ENCODE measurements at places on chromosomes 5 and 9.

GRCh38 chr5:32785611-32786254 lies 74.6 kb downstream of the NPR3 start:
- DNase-seq = no peak

GRCh38 chr9:17367035-17367434 lies 211.8 kb upstream of the SH3GL2 start:
- no peak for DNase-seq

DNA sequence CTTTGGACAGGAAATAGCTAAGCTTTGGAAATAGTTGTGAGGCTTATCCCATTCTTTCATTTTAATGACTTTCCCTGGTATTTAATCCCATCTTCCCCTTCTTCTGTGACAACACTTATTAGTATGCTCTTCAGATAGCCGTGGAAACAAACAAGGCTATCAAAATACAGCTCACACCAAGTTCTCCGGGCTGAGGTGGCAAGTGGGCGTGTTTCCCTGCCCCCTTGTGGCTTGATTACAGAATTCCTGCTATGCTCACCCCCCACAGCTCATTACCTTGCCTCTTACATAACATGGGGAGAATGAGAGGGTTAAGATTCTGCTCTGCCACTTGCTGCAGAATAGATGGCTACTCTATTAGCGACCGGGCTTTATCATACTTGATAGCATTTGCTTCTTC lies 437.1 kb upstream of the TLE4 start:
- no peak for DNase-seq

- DNase-seq = peak; percentile 55
Measured at GRCh38 chr9:94639061-94639998, at the start of gene FBP1. Gene FBP1, minus strand, starts transcription at chr9:94639518. Its CDS starts 208 bp downstream, at chr9:94639310.

DNA sequence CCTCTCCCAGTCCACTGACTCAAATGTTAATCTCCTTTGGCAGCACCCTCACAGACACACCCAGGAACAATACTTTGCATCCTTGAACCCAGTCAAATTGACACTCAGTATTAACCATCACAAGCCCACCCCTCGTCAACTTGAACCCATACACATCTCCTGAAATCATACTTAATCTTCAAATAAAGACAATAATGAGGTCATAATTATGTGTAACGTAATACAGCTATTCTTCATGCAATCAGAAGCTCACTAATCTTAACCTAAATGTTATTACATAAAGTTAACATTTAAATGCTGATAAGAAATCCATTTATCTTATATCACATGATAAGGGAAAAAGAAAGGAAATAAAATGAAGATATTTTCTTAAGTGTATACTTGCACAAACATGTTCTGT lies 65.2 kb downstream of the PPIC start:
- no peak for DNase-seq

DNA sequence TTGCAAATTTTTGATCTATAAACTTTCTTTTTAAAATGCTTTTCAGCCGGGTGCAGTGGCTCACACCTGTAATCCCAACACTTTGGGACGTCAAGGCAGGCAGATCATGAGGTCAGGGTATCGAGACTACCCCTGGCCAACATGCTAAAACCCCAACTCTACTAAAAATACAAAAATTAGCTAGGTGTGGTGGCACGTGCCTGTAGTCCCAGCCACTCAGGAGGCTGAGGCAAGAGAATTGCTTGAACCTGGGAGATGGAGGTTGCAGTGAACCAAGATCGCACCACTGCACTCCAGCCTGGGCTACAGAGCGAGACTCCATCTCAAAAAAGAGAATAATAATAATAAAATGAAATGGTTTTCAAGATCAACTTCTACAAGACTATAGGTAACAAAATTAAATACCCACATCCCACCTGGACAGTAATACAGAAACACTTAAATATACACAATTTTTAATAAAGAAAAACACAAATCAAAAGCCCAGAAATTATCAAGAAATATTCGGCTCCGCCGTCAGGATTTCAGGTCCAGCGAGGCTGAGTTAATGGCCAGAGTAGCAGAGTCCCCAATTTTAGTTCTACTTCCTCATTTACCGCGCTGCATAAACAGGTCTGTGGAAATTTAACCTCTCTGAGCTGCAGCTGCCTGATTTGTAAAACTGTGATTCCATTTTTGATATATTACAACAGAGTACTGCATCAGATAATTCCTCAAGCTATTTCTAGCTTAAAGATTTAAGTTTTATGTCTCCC lies 4.0 kb downstream of the TUT7 start:
- no peak for DNase-seq

DNA sequence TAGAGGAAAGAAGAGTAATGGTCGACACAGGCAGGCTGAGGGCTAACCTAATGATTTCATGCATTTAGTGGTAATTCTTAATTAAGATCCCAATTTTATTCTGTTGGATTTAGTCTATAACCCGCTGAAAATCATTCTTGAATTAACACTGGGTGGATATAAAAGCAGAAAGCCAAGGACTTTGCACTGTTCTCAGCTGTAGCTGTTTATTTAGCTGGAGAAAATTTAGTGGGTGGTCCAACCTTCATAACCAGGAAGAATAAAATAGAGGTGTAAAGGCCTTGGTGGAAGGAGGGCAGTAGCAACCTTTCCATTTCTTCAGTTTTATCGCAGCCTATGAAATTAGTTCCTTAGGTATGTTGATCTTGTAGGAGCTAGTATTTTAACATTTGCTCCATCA lies 92.3 kb downstream of the GHR start:
- no peak for DNase-seq

GRCh38 chr9:38417003-38417945 lies 7.0 kb downstream of the IGFBPL1 start:
- DNase-seq = no peak

DNA sequence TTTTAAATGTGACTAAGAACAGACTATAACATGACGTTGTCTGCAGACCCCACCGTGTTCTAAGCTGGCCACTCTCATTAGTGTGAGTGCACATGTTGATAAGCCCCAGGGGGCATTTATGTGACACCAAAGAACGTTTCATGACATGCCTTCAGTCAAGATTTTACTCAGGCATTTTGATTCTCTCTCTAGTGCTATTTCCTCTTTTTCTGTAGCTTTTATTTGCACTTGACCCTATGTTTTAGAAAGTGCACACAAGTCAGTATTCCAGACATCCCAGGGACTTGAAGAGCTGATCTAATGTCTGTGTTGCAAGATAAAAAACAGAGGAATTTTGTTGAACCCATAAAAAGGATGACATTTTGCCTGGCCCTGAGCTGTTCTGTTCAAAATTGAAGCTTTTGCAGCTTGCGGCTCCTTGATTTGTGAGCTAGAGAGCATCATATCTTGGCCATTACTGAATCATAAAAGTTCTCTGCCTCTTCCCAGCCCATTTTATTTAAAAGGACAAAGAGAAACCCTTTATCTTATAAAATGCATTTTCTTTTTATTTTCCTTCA lies 80.9 kb upstream of the TYRP1 start:
- no peak for DNase-seq

DNA sequence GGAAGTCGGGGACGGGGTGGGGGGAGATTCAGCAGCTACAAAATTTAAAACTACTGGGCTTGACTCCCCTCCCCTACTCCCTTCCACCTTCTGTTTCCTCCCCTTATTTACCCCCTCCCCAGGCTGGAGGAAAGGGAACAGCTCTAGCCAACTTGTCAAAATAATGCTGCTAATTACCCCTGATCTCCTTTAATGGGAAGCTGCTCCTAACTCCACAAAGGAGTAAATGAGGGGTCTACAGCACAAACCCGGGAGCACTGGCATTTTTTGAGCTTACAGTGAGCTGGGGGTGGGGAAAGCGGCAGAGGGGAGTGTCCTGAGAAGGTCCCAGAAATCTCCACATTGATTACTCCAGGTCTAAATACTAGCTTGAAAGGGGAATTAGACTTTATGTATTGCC lies 3.1 kb downstream of the PTCH1 start:
- no peak for DNase-seq

DNA sequence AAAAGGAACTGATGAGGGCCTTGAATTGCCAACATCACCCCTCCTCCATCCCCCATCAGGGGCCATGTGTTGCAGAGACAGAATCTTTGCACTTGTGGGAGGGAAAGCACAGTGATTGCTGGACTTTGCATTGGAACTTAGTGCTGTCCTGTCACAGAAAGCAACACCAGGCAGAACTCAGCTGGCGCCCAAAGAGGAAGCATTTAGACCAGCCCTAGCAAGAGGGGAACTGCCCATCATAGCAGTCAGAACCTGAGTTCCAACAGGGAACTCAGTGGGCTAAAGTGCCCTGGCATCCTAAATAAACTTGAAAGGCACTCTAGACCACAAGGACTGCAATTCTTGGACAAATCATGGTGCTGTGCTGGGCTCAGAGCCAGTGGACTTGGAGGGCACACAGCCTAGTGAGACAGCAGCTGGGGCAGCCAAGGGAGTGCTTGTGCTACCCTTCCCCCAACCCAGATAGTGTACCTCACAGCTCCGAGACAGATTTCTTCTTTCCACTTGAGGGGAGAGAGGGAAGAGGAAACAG lies 128.1 kb downstream of the ACTL7B start:
- no peak for DNase-seq

GRCh38 chr5:32276173-32276853 lies 36.4 kb downstream of the MTMR12 start:
- DNase-seq = no peak

DNA sequence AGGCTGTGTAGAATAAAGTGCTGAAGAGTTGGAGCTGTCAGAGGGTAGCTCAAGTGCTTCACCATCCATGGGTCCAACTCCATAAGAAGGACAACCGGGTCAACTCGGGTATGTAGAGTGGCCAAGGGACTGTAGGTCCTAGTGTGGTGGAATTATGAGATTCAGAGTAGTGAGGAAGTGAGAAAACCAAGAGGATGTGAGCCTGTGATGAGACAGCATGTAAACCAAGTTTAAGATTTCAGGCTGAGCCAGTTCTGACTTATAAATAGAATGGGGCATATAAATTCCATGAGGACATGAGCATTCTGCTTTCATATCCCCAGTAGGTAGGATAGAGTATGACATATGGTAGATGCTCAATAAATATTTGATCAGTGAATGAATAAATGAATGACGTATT lies 96.3 kb downstream of the CFAP95 start:
- DNase-seq = no peak

GRCh38 chr5:129656952-129657351 lies 90.9 kb upstream of the MINAR2 start:
- no peak for DNase-seq

GRCh38 chr5:157598350-157598936 lies 22.9 kb upstream of the ADAM19 start:
- no peak for DNase-seq

DNA sequence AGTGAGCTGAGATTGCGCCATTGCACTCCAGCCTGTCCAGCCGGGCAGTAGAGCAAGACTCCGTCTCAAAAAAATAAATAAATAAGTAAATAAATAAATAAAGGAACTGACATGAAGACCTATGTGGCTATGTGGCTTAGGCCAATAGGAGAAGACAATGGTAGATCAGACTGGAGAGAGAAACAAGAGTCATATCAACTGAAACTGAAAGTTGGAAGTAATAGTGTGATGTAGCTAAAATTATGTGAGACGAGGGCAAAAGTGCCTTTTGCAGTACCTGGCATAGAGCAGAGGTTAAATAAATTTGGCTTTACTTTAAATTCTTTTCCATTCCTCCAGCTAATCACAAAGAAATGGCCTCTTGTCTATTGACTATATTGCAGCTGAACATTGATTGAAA lies 7.3 kb downstream of the FBP2 start:
- DNase-seq = no peak

GRCh38 chr9:17402309-17402708 lies 176.6 kb upstream of the SH3GL2 start:
- DNase-seq = no peak

DNA sequence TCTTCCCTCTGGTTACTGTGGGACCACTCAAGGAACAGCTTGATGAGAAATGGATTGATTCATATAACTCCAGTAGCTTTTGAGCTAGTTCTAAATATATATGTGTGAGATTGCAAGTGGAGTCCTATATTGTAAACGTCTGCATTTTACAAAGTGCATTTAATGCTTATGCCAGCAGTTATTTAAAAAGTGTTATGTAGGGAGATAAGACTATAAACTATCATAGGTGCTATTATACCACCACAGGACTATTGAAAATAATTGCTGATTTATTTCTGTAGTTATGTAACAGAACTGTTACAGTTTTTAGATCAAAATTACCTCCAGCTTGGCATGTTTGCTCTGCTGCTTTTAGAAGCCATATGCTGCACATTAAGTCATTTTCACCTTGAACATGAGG lies 36.2 kb downstream of the PTCD2 start:
- DNase-seq = no peak

- DNase-seq = no peak
Measured at GRCh38 chr5:107666051-107666655, 4.6 kb downstream of the EFNA5 start.

DNA sequence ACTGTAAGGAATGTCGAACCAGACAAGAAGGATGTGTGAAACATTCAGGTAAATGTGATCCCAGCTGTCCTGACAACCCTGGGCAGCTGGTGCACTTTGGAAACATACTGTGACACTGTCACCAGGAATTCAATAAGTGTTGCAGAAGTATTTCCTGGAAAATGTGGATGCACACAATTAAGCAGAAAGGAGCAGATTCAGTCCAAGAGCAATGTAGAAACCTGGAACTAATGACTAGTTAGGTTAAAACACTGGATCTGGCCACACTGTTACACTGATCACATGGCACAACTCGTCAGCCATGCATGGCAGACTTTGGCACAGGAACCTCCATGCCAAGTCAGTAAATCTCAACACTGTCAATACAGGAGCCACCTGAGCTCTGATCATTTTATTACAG lies 109.0 kb downstream of the FAM174A start:
- no peak for DNase-seq

- DNase-seq = no peak
Measured at GRCh38 chr5:74281166-74281565, 359.4 kb downstream of the ENC1 start.

DNA sequence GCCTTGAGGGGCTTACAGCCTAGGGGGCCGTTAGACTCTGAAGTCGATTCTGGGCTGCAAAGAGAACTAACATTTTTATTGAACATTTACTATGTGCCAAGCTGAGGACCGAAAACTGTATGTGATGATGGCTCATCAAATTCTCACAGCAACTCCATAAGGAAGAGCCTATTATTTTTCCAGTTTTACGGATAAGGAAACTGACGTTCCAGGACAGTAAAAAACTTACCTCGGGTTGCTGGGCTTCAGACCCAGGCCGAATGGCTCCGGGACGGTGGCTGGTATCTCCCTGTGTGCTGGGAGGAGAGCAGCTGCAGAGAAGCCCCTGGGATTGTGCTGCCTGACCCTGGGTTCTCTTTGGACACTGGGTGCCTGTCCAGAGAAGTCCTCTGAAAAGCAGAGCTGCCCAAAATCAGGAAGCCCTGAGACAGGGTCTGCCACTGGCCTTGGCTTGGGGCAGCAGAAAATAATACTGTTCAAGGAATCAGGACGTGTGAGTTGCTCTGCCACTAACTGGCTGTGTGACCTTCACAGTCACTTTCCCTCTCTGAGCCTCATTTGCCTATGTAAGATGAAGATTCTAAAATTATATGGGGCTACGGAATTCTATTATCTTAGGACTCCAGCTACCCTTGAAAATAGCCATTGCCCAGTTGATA lies 116.3 kb upstream of the CPEB4 start:
- DNase-seq = no peak
